A549 treated with CORT108297 at 1 μM for 4 hours (cell line): ENCODE measurements at places on chromosomes 7 and 10. TPM values are rescaled to one million over a fixed set of nuclear protein-coding genes. Genes with fewer than 3 reads are reported as not detected.

Gene SH2D4B
- 0.03 to 0.07 TPM (median 0.05 TPM) in 3 of 5 replicates, not detected in the others for total RNA-seq

Gene TACC2
- total RNA-seq: 81.1 to 93.4 TPM (median 86.7 TPM) in 5 replicates

Gene GSDME
- total RNA-seq: 30.2 to 40.2 TPM (median 34.1 TPM) in 5 replicates

Gene HABP2
- 0.07 to 0.15 TPM (median 0.12 TPM) in 5 replicates for total RNA-seq

Gene SRRM3
- 6.3 to 10.0 TPM (median 8.5 TPM) in 5 replicates for total RNA-seq

Gene MINDY4
- total RNA-seq: 2.8 to 3.1 TPM (median 2.9 TPM) in 5 replicates

Gene CALCR
- total RNA-seq: 0.02 TPM in 1 of 5 replicates, not detected in the others

Gene HYAL4
- total RNA-seq: not detected in 5 replicates

Gene PALD1
- 5.8 to 8.4 TPM (median 8.0 TPM) in 5 replicates for total RNA-seq

Gene CAV2
- 143 to 195 TPM (median 182 TPM) in 5 replicates for total RNA-seq

Gene ADAM12
- total RNA-seq: 3.2 to 5.7 TPM (median 4.3 TPM) in 5 replicates

Gene SLC18A3
- not detected in 5 replicates for total RNA-seq

Gene ACTR1A
- 84.4 to 101 TPM (median 91.9 TPM) in 5 replicates for total RNA-seq

Gene SEMA4G
- 8.0 to 10.4 TPM (median 9.7 TPM) in 5 replicates for total RNA-seq

Gene SYT15B
- total RNA-seq: 2.7 to 4.2 TPM (median 3.7 TPM) in 5 replicates

Gene ABCA13
- total RNA-seq: 0.01 to 0.16 TPM (median 0.08 TPM) in 5 replicates

Gene IDI2
- total RNA-seq: 0.06 TPM in 1 of 5 replicates, not detected in the others

Gene DOCK1
- total RNA-seq: 19.7 to 26.3 TPM (median 24.0 TPM) in 5 replicates

Gene PRF1
- not detected in 5 replicates for total RNA-seq

Gene ERVW-1
- 0.09 TPM in 1 of 5 replicates, not detected in the others for total RNA-seq

Gene R3HCC1L
- 12.4 to 15.9 TPM (median 14.3 TPM) in 5 replicates for total RNA-seq

Gene CFAP69
- 1.4 to 3.8 TPM (median 2.5 TPM) in 5 replicates for total RNA-seq

Gene PPRC1
- 48.1 to 62.1 TPM (median 57.8 TPM) in 5 replicates for total RNA-seq

Gene ZPBP
- total RNA-seq: not detected in 5 replicates

Gene C10orf120
- not detected in 5 replicates for total RNA-seq

Gene FAM180A
- total RNA-seq: 0.07 to 0.08 TPM in 2 of 5 replicates, not detected in the others

Gene DPP6
- total RNA-seq: not detected in 5 replicates

Gene SPDYE11
- not detected in 5 replicates for total RNA-seq

Gene MKI67
- total RNA-seq: 54.3 to 83.1 TPM (median 63.0 TPM) in 5 replicates

Gene HTR5A
- total RNA-seq: not detected in 5 replicates

Gene LIPF
- total RNA-seq: not detected in 5 replicates

Gene UNCX
- 0.03 to 0.22 TPM (median 0.06 TPM) in 4 of 5 replicates, not detected in the other for total RNA-seq

Gene EIF5AL1
- total RNA-seq: 2.2 to 3.2 TPM (median 2.4 TPM) in 5 replicates

Gene ADIRF
- not detected in 5 replicates for total RNA-seq

Gene OR2A5
- total RNA-seq: not detected in 5 replicates

Gene COL1A2
- 0.01 to 0.08 TPM (median 0.07 TPM) in 3 of 5 replicates, not detected in the others for total RNA-seq

Gene VSIR
- 21.0 to 35.4 TPM (median 34.3 TPM) in 5 replicates for total RNA-seq

Gene TMEM196
- total RNA-seq: not detected in 5 replicates

Gene CYP26C1
- 0.02 TPM in 1 of 5 replicates, not detected in the others for total RNA-seq

Gene MRC1
- total RNA-seq: 0.01 to 0.05 TPM (median 0.02 TPM) in 5 replicates

Gene CRHR2
- total RNA-seq: not detected in 5 replicates

Gene TAS2R40
- total RNA-seq: not detected in 5 replicates

Gene MXI1
- total RNA-seq: 5.6 to 7.4 TPM (median 6.4 TPM) in 5 replicates

Gene EFCAB10
- 2.4 to 3.7 TPM (median 3.0 TPM) in 5 replicates for total RNA-seq

Gene ZDHHC6
- total RNA-seq: 28.2 to 35.7 TPM (median 29.4 TPM) in 5 replicates

Gene HGF
- 0.01 to 0.10 TPM in 2 of 5 replicates, not detected in the others for total RNA-seq

Gene SPDYE1
- total RNA-seq: not detected in 5 replicates

Gene MMP21
- total RNA-seq: 0.04 to 0.06 TPM in 2 of 5 replicates, not detected in the others

Gene ADAM22
- total RNA-seq: 0.18 to 0.40 TPM (median 0.34 TPM) in 5 replicates

Gene FKBP9
- 71.5 to 131 TPM (median 85.2 TPM) in 5 replicates for total RNA-seq

Gene LCOR
- 5.3 to 10.5 TPM (median 7.9 TPM) in 5 replicates for total RNA-seq

Gene HOXA11
- 0.54 to 0.79 TPM (median 0.77 TPM) in 5 replicates for total RNA-seq

Gene GALNT11
- total RNA-seq: 19.2 to 24.3 TPM (median 23.5 TPM) in 5 replicates

Gene TEX36
- total RNA-seq: not detected in 5 replicates

Gene BLNK
- not detected in 5 replicates for total RNA-seq

Gene CASTOR2
- total RNA-seq: 2.4 to 3.7 TPM (median 3.2 TPM) in 5 replicates

Gene BICC1
- total RNA-seq: 18.0 to 27.3 TPM (median 21.2 TPM) in 5 replicates

Gene CH25H
- total RNA-seq: 0.06 to 0.07 TPM (median 0.07 TPM) in 3 of 5 replicates, not detected in the others
